Right renal cortex interstitium (tissue), 3 donors: ENCODE measurements at places on chromosomes 3 and 15. TPM values are rescaled to one million over a fixed set of nuclear protein-coding genes. Genes with fewer than 3 reads are reported as not detected.

DNA sequence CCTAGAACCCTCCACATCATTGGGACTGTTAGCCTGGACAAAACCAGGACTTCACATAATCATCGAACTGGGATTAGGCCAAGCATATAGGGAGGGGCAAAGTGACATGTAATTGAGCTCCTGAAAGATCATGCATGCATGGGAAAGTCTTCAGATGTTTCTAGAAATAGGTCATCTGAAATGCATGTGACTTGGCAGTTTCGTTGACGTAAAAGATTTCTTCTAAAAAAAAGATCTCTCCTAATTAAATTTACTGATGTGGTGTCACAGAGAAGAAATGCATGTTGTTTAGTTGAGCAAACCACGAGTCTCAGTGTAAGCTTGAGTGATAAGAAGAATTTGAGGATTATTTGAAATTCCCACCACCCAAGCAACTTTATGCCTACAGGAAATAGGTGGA lies 70.0 kb upstream of the LIMD1 start:
- no peak for DNase-seq

DNA sequence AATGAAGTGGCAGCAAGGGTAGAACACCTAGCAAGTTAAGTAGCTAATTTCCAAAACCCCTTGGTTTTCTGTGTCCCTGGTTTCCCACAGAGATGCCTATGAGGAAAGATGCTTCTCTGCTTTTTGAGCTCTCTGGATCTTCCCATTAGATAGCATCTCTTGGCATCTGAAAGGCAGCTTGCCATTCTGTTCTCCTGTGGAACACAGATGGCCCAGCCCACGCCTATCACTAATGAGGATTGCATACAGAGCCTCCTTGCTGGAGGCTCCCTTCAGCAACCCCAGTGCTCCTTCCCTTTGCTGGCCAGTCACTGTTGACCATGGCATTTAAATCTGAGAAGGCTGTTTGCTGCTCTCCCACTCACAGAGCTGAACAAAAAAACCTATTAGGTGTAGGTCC lies 34.4 kb upstream of the ETV5 start:
- DNase-seq: no peak

The GABRR3 gene
- polyA plus RNA-seq: 0.04 TPM

DNA sequence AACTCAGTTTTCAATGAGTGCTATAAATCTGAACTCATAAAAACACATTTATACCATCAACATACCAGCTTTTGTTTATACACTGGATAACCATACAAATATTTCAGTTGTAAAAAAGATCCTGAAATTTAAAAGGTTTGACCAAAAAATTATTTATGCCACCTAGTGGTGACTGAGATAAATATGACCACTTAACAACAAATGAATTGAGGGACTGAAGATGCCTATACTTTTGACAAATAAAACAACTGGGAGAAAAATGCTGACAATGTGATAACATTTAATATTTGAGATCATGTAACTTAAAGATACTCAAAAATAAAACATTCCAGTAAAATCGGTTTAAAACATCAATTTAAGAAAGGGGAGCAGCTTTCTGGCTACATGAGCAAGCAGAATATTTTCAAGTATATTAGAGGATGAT lies 30.4 kb downstream of the ATG3 start:
- DNase-seq: no peak

DNA sequence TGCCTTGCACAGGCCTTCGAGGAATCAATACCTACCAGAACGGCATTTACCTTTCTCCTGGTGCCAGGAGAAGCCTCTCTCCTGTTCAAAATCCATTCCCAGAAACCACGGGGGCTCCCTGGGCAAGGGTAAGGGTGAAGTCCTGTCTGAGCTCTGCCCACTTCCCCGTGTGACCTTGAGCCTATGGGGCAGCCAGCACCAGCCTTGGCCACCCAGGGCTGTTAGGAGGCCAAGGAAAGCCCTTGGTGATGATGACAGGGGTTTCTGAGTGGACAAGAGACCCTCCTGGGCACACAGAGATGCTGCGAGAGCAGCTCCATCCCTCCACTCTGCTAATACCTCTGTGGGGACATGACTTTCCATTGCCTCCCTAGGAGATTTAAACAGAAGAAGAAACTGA lies 5.9 kb downstream of the SCN5A start:
- no peak for DNase-seq

The SERPINI2 gene
- polyA plus RNA-seq: 1.1 TPM

The OR5AC2 gene
- not detected for polyA plus RNA-seq

- no peak for DNase-seq
These were observed 15.5 kb downstream of the TATDN2 start for GRCh38 chr3:10263646-10264363.

DNA sequence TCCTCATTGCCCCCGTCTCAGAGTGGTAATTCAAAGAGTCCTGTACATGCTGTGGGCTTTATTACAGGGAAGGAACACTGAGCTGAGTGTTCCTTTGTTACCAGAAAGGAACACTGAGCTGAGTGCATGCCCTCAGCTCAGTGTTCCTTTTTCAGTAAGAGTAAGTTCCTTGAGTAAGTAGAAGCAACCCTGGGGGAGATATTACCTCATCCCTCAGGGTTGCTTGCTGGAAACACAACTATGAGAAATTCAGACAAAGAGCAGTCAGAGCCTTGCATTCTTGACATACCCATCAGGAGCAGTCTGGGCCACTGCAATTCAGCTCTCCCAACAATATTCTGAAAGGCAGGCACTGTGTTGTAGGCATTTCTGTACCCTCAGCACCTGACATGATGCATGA lies 17.0 kb downstream of the CHRM5 start:
- DNase-seq: no peak

- no peak for DNase-seq
These were observed 71.4 kb downstream of the SCN5A start for GRCh38 chr3:38578081-38578475.

The NANOGP8 gene
- 0.17 TPM for polyA plus RNA-seq

The EPHB3 gene
- polyA plus RNA-seq: 29.2 TPM

- no peak for DNase-seq
These were observed 1030.4 kb upstream of the CADM2 start for GRCh38 chr3:83928391-83928790.

The SPINK8 gene
- not detected for polyA plus RNA-seq
